ENCODE measurements at places on chromosomes 11 and 22. TPM values are rescaled to one million over a fixed set of nuclear protein-coding genes. Genes with fewer than 3 reads are reported as not detected.

ZNHIT2 gene
- 6.4 TPM for total RNA-seq

C1QTNF5 gene
- total RNA-seq: 80.2 TPM

DGCR6 gene
- total RNA-seq: 1.8 TPM

JHY gene
- total RNA-seq: 0.43 TPM

KDM2A gene
- 40.5 TPM for total RNA-seq
